ENCODE measurements at places on chromosomes 2 and 18.

- DNase-seq = no peak
Observed at GRCh38 chr2:49959961-49960553, 805.7 kb upstream of the FSHR start.

GRCh38 chr18:46388286-46388685, 268.7 kb downstream of the LOXHD1 start:
- no peak for DNase-seq

DNA sequence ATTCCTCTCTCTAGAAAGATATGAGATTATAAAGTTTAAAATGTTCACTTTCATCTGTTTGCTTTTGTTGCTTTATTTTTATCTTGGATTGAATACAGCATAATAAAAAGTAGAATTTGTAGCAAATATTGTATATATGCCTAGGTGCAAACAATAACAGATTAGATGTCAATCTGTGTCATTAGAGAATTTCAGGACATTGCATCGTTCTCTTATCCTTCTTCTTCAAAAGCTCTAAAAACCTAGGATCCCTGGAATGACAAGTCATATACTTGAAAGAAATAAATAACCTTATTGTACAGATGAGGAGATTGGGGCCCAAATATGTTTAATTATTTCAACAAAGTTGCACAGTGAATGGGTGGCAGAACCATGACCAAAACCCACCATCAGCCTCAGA, 102.8 kb upstream of the BZW1 start:
- DNase-seq = no peak

- DNase-seq = peak; percentile 92
Observed at GRCh38 chr2:85741833-85742455, 11.8 kb upstream of the ATOH8 start.

DNA sequence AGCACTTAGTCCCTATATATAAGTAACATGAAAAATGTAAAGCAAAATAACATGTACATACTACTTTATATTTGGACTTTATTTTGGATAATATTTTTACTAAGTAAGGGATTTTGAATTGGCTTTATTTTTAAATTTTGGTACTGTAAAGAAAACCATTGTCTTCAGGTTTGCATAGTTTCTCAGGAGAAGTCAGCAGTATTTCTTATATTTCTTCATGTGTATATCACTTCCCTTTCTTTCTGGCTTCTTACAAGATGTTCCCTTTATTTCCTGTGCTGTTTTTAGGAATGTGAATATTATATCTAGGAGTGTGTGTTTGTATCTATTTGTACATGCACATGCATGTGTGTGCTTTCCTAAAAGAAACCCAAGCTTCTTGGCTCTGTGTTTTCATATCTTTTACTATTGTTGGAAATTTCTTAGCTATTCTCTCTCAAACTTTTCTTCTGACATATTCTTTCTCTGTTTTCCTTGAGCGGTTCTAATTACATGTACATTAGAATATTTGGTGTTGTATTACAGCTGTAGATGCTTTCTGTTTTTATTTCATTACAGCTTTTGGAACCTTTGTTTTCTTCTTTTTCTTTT, 1549.7 kb upstream of the ACVR2A start:
- no peak for DNase-seq

DNA sequence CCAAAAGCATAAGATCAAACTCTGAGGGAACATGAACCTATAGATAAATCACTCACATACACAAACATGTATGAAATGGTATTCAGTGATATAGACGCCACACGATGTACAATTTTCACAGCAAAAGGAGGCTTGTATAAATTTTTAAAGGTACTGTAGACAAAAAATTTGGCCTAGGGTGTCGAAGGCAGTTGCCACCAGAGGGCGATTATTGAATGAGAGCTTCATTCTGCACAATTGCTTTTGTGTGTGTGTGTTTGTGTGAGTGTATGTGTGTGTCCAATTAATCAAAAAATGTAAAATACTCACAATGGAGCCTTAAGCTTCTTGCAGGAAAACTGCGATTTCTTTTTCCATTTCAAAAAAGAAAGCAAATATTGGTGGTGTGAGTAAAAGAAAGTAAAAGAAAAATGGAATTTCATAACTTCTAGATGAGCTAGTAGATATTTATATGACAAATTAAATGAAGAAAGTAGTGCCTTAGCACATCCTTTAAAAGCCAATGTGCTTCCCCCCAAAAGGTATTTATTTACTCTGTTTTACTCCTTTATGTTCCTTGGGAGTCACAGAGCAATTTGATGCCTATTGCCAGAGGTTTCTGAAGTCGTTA, 800.1 kb downstream of the SATB2 start:
- no peak for DNase-seq

- DNase-seq = no peak
Observed at GRCh38 chr2:134838143-134838620, at the start of gene ACMSD. Gene ACMSD, plus strand, starts transcription at chr2:134838616. Its CDS starts 67 bp downstream, at chr2:134838683.

DNA sequence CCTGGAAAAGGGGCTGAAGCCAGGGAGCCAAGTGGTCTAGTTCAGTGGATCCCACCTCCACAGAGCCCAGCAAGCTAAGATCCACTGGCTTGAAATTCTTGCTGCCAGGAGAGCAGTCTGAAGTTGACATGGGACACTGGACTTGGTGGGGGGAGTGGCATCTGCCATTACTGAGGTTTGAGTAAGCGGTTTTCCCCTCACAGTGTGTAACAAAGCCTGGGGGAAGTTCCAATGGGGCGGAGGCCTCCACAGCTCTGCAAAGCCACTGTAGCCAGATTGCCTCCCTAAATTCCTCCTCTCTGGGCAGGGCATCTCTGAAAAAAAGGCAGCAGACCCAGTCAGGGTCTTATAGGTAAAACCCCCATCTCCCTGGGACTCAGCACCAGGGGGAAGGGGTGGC, 144.4 kb downstream of the PTPRM start:
- DNase-seq = no peak

GRCh38 chr2:47617028-47617427, 165.9 kb upstream of the MSH6 start:
- no peak for DNase-seq

DNA sequence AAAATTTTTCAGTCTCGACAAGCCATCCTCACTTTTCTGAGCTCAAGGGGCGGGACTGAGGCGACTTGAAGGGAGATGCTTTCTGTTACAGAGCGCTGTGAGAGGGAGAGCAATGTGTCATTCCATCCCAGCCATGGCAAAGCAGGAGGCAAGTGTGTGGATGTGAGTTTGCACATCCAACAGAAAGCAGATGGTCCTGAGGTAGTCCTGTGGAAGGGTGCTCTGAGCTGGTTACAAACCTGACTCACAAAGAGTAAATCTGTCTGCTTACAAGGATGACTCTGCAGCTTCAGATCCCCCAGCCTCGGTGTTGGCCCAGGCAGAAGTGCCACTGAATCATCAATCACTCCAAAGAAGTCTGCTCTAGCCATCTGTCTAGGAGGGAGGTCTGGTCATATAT, 482.0 kb upstream of the DCC start:
- no peak for DNase-seq

DNA sequence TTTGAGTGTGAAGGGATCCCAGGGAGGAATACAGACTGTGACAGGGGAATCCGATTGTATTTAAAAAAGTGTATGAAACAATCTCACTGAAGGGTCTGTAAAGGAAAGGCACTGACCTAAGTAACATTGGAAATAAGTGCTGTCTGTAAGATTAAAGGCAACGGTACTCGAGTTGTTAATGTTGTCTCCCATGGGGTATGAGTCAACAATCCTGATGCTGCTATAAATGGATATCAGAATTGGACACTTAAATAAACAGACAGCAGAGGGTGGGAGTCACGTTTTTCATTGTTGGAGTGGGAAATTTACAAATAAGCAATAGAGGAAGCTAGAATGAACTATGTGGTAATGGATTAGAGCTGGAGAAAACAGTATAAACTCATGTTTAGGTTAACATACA, 452.4 kb upstream of the RGPD4 start:
- DNase-seq = no peak

DNA sequence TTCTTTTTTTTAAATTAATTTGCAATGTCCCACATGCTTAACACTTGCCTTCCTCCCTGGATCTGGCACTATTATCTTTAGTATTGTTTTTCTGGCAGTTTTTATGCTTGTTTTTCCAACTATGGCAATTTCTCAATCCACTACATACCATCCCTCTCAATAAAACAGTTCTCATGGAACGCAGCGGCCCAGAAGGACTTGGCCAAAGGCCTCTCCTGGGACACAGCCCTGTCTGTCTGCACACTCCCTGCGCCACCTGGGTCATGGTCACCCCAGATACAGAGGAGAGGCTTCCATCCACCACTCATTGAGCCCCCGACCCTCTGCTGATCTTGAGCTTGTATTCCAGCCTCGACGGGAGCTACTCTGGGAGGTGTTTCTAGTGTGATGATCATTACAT, 91.2 kb downstream of the TWIST2 start:
- DNase-seq = no peak

GRCh38 chr2:46818141-46818621, 97.4 kb downstream of the MCFD2 start:
- no peak for DNase-seq

DNA sequence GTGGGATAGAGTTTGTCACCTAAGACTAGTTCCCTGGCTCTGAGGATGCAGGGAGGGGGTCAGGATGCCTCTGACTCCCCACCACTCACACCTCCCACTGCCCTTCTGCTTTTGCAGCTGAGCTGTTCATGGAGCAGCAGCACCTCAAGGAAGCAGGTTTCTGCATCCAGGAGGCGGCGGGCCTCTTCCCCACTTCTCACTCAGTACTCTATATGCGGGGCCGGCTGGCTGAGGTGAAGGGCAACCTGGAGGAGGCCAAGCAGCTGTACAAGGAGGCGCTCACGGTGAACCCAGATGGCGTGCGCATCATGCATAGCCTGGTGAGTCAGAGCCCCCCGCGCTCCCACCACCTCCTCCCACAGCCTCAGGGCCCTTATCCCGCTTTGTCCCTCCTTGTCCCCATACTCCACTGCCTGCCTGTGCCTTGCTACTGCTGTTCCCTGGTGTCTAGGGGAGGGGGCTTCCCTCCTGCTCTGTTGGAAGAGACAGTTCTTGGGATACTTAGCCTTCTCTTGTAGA, 94.4 kb downstream of the STPG4 start:
- no peak for DNase-seq

GRCh38 chr2:170229125-170229524, 51.2 kb downstream of the MYO3B start:
- DNase-seq = no peak

DNA sequence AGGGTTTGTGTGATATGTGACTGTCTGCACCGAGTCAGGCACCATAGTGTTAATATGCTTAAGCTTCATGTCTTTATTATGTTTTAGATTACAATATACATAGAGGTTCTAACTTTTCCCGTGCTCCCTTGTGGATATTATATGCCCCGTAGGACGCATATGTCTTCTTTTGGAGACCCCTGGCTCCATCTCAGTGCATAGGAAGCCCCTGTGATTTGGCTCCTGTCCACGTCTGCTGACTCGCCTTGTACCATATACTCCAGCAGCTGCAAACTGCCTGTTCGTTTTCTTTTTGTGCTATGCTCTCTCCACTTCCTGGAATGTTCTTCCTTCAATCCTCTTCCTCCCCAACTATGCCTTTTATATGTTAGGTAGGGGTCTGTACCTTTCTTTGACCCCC, 110.9 kb downstream of the PTRHD1 start:
- no peak for DNase-seq

DNA sequence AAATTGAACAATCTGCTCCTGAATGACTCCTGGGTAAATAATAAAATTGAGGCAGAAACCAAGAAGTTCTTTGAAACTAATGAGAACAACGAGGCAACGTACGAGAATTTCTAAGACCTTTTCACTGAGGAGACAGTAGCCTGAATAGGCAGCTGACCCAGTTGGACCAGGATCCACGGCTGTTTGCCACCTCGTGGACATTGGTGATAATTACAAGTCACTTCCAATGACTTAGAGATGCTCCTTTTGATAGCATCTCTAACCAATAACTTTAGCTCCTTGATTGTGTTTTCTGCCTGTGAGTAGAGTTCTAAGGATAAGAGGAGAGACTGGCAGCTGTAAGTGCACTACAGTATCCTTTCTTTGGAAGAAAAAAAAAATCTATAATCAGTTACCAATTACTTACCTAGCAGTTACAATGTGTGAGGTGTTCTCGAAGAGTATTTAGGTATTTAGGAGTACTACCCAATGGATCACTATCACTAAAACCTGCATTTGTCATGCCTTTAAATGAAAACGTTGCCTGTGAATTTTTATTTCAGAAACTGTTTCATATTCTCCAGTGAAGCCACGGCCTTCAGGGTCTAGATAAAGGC, 31.3 kb upstream of the CNTNAP5 start:
- DNase-seq = peak; percentile 35

- DNase-seq = no peak
Observed at GRCh38 chr2:150860301-150860700, 372.8 kb upstream of the RND3 start.

GRCh38 chr2:119741001-119741400, 18.7 kb upstream of the PTPN4 start:
- peak; percentile 45 for DNase-seq

DNA sequence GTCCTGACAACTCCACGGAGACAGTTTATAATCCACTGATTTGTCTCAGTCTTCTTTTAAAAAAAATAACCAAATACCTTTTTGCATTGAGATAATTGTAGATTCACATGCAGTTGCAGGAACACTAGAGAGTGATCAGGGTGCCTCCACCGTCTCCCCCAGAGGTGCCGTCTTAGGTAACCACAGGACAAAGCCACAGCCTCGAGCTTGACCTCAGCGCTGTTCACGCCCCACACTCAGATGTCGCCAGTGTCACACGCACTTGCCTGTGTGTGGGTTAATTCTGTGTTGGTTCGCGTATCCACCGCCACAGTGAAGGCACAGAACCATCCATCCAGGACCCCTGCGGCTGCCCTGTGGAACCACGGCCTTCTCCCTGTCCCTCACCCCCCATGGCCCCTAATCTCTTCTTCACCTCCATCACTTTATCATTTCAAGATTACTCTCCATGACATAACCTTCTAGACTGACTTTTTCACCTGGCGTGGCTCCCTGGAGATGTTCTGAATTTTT, 295.0 kb upstream of the HDAC4 start:
- no peak for DNase-seq

DNA sequence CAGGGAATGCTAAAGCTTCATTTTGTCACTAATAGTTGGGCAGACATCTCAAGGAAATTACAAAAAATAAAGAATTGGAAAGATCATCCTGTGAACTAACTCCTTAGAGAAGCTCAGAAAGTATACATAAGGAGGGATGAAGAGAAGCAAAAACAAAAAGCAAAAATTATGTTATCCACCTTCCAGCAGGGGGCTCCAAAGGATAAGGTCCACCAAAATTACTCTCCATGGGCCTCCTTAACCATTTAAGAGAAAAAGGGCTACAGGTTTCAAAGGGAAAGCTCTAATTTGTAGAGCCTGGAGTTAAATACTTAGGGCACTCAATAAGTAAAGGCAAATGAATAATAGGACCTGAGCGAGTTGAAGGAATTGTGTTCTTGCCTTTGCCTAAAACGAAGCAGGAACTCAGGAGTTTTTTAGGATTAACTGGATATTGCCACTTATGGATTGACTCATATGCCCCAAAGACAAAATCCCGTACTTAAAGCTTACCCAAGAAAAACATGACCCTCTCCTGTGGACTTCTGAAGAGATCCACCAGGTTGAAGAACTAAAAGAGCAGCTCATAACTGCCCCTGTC, 1167.9 kb downstream of the DSC3 start:
- DNase-seq = peak; percentile 31

DNA sequence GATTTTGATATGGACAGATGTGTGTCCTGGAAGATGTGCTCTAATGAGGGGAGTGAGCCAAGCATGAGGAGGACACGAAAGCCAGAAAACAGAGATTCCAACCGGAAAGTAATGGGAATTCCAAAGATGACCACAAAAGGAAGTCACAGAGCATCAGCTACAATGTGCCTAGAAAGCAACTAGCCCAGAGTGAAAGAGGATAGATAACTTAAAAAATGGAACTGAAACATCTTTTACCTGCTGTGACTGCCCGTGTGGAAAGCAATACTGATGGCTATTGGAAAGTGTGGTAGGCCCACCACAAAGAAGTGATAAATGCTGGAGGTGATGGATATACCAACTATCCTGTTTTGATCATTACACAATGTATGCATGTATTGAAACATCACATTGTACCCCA, 21.6 kb downstream of the DNMT3A start:
- no peak for DNase-seq
